ENCODE measurements at places on chromosomes 13 and 19.

GRCh38 chr13:111917901-111918300 is 149.0 kb upstream of the SOX1 start:
- DNase-seq = no peak

- no peak for DNase-seq
Observed at GRCh38 chr19:1488282-1488601, 1.9 kb downstream of the PCSK4 start.

DNA sequence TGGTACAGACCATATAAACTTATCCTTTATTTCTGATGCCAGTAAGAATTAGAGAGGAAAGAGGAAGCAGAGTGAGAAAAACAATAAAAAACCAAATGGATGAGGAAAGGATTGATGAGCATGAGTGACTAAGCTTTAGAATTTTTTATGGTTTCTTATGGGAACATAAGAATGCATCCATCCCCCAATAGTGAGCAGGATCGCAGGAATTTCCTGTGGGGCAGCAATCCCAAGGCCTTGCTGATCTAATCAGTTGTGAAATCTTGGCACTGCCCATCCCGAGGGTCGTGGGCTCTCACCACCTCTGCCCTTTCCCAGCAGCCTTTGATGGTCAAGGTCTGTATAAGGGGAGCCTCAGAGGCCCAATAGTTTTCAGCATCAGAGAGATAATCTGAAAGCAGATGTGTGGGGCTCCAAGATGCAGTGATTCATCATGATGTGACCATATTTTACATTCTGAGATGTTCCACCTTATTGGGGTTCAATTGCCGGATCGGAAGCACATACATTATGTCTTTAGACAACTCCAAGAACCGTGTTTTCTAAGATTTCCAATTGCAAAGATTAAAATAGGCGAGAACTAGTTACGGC is 222.1 kb downstream of the DNAJC15 start:
- no peak for DNase-seq

DNA sequence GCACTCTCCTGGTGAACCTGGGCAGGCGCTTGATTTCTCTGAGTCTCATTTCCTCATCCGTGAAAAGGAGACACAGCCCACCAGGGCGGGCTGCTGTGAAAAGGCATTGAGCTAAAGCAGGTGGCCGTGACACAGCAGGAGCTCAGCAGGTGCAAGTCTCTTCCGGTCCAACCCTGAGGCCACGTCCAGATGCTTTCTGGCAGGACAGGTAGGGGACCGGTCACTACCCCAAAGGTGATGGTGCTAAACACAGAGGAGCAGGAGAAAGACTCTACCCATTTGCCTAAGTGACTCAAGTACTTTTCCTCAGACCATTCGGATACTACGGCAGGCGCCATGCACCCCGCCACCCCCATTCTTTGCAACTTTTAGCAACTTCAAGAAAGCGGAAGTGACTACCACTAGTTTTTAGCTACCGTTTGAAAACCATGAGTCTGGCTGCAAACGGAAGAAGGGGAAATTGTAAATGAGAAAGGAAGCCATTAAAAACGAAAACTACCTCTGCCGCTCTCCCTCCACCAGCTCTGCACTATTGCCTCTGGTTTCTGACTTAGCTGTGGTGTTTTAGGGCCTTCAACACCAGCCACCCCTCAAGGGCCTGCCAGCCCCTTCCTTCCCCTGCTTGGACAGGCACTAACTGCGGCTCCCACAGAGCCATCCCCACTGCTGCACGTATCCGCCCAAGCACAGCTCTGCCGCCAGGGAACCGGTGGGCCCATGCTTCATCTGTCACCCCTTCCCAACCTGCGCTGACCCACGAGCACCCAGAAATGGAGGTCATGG is 4.8 kb downstream of the PPP6R1 start:
- DNase-seq = no peak
